ENCODE measurements at places on chromosomes 6 and 20.

- no peak for DNase-seq
Observed at GRCh38 chr6:150334790-150335783, 33.7 kb upstream of the IYD start.

GRCh38 chr20:63206878-63207277 is 9.1 kb downstream of the YTHDF1 start:
- no peak for DNase-seq

DNA sequence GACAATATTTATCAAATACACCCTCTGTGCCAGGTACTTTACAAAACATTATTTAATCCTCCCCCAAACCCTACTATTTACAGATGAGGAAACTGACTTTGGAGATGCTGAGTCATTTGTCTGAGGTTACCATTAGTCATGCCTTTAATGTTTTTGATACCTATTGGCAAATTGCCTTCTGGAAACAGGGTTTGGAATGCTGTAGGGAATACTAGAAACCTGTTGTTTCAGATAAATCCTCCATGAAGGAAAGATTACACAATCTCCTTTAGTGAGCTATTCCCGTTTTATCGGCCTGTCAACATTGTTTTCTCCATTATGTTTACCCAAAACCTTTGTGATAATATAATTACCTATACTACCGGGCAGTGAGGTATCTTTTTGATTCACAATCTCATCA is 93.6 kb upstream of the ADGRF1 start:
- DNase-seq, result no peak

GRCh38 chr6:112432853-112433252 is 85.7 kb downstream of the RFPL4B start:
- DNase-seq, result no peak

DNA sequence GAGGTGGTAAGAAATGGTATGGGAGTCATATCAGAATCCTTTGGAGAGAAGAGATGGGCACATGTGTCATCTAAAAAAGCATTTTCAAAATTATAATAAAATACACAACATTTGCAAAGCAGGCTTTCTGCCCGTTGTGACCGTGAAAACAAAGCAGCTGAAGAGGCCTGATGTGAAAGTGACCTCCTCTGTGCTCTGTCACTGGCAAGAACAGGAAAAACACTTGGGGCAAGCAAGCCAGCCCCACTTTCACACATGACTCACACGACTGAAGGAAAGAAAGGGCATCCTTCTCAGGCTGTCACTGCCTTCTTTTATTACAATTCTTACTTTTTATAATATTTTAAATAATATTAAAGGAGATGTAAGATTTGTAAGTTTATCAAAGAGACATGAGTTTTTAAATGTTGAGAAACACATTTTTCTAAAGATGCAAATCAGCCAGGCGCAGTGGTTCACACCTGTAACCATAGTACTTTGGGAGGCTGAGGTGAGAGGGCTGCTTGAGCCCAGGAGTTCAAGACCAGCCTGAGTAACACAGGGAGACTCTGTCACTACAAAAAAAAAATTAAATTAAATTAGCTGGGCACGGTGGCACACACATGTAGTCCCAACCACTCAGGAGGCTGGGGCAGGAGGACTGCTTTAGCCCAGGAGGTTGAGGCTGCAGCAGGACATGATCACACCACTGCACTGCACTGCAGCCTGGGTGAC is 143.7 kb downstream of the BTBD9 start:
- no peak for DNase-seq

DNA sequence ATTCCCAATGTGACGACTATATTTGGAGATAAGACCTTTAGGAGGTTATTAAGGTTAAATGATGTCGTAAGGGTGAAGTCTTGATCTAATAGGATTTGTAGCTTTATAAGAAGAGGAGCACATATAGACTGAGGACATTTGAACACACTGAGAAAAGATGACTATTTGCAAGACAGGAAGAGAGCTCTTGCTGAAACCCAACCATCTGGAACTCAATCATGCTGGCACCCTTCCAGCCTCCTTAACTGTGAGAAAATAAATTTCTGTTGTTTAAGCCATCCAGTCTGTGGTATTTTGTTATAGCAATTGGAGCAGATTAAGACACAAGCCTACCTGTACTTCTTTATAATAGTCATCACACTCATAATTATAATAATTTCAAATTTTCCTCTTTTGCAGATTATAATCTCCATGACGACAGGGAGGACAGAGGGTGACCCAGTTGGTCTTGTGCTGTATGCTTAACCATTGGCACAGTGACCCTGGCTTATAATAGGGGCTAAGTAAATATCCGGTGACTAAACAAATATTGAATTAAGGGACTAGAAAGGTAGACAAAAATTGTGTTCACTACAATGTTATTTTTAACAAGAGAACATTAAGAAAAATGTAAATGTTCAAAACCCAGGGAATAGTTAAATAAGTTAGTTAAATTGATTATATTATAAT is 206.4 kb upstream of the HDDC2 start:
- peak; percentile 10 for DNase-seq

DNA sequence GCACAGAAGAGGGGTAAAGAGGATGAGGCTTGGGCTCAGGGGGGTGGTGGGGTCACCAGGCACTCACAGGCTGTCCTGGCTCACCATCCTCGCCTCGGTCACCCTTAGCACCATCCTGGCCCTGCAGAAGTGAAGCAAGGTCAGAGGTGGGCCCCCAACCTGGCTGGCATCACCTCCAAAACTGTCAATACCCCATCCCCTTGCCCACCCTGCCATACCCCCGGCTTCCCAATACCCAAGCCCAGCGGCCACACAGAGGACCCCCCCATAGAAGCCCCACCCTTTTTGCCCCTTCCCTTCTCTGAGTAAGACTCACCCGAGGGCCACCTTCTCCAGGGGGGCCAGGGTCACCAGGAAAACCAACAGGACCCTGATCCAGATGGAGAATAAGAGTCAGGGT is 23.6 kb downstream of the COL11A2 start:
- DNase-seq, result no peak

DNA sequence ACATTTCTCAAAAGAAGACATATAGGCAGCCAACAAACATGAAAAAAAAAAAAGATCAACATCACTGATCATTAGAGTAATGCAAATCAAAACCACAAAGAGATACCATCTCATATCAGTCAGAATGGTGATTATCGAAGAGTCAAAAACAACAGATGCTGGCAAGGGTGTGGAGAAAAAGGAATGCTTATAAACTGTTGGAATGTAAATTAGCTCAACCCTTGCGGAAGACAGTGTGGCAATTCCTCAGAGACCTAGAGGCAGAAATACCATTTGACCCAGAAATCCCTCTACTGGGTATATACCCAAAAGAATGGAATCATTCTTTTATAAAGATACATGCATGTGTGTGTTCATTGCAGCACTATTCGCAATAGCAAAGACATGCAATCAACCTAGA is 303.8 kb upstream of the THEMIS start:
- DNase-seq, result no peak

GRCh38 chr6:68859233-68859632 is 224.2 kb downstream of the ADGRB3 start:
- no peak for DNase-seq

DNA sequence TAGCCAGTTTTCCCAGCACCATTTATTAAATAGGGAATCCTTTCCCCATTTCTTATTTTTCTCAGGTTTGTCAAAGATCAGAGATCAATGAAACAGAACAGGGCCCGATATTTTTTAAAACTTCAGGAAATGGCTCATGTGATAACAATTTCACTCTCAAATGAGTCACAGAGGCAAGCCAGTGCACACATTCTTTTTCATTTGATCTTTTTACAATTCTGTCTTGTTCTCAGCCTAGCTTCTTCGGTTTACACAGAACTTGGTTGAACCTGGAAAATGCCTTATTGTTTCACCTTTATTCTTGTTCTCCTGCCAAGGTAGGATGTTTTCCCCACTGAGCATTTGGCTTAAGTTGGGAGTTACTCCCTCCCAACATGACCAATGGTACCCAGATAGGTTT is 258.9 kb downstream of the COL12A1 start:
- no peak for DNase-seq

- DNase-seq, result no peak
Observed at GRCh38 chr6:117463762-117464665, 18.5 kb upstream of the DCBLD1 start.

DNA sequence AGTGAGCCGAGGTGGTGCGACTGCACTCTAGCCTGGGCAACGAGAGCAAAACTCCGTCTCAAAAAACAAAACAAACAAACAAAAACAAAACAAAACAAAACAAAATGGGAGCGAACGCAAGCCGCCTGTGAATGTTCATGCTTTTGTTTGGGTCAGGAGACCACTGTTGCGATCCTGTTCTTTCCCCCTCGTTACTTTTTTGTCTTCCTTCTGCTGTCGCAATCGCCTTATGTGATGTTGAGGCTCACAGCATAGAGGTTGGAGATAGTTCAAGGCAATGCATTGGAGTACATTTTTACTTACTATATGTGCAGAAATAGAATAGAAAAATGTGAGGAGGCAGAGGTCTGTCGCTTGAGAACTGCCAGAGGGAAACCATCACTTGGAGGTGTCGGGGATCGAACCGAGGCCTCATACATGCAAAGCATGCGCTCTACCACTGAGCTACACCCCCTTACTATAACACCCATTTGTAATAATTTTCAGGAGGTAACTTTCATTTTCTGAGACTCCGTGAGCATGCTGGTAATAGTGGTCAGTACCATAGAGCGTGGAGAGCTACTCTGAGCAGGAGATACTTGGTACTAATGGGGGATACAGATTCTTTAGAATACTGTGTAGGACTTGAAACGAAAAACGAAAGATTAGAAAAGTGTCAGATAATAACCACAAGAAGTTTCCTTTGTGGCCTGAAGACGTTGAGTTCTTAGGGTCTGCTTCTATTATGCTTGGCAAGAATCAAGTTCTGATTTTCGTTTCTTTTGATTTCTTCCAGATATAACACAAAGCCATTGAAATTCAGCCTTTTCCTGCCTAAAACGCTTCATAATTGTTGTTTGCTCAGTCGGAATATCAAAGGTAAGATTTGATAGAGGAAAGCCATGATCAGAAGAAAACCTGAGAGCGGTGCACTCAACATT is 121.1 kb downstream of the TRIM27 start:
- no peak for DNase-seq

- DNase-seq, result peak; percentile 38
Observed at GRCh38 chr20:49320460-49320859, 42.6 kb upstream of the ZNFX1 start.

DNA sequence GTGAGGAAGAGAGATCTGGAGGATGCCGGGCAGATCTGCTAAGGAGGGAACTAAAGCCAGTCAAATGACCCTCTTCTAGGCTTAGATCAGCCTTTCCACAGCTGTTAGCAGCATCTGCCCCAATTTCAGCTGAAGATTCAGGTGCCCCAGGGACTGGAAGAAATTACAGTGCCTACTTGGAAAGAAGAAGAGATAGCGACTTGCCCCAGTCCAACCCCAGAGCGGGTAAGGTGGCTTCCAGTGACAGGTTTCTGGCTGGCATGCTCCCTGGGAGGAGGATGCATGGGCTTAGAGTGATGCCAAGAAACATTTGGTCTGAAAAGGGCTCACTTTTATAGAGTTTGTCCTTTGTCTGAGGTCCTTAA is 620 bp downstream of the TJAP1 start:
- no peak for DNase-seq

- DNase-seq, result no peak
Observed at GRCh38 chr6:168206186-168206585, 113.4 kb downstream of the DACT2 start.

DNA sequence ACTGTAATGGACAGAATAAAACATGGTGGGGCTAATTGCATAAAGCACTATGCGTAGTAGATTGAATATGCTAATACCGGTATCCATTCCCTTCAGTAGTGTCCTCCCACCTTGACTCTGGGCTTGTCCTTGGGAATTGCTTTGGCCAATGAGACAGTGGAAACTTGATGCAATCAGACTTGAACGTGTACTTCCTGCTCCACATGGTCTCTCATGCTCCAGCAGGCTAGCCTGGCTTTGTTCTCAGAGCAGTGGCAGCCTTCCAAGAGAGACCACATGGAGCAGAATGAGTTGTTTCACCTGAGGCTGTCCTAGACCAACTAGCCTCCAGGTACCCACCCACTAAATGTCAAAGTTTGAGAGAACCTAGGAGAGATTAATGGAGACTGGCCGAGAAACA is 37.0 kb upstream of the BTBD3 start:
- DNase-seq, result no peak

DNA sequence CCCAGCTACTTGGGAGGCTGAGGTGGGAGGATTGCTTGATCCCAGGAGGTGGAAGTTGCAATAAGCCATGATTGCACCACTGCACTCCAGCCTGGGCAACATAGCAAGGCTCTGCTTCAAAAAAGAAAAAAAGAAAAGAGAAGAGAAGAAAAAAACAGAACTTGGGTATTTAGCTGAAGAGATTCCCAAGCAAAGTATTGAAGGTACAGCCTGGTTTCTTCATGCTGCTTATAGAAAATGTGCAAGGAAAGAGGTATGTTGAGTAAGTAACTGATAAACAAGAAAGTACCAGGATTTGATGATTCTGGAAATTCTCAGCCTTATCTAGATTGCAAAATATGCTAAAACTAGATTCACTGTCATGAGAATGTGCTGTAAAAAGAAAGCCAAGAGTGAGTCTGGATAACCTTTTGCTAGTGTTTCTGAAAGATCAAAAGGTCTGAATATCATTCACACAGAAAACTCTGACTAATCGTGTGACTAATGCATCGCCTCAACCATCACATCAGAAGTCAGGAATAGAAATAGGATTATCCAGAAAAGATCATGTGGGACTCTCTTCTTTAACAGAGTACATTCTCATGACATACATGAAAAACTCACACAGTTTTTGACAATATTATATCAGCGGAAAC is 32.4 kb upstream of the NOP56 start:
- DNase-seq, result no peak

- DNase-seq, result no peak
Observed at GRCh38 chr20:49100972-49101371, 54.9 kb downstream of the CSE1L start.

- no peak for DNase-seq
Observed at GRCh38 chr6:105757512-105758200, 328.5 kb upstream of the PRDM1 start.

- no peak for DNase-seq
Observed at GRCh38 chr6:2558861-2559801, 191.6 kb downstream of the MYLK4 start.

DNA sequence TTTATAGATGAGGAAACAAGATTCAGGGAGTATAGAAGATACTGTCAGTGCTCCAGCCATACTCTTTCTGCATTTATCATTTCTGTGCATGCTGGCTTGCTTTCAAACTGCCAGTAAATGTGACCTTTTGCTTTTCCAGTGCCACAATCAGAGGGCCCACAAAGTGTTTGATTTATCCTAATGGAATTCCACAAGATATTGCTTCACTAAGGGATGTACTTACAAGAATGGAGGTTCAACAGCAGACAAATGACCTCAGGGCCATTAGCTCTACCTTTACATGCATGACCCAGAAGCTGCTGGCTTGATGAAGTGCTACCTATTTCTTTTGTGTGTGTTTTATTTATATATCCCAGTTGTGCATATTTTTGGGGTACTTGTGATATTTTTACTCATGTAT is 171.5 kb upstream of the GRIK2 start:
- DNase-seq, result no peak

DNA sequence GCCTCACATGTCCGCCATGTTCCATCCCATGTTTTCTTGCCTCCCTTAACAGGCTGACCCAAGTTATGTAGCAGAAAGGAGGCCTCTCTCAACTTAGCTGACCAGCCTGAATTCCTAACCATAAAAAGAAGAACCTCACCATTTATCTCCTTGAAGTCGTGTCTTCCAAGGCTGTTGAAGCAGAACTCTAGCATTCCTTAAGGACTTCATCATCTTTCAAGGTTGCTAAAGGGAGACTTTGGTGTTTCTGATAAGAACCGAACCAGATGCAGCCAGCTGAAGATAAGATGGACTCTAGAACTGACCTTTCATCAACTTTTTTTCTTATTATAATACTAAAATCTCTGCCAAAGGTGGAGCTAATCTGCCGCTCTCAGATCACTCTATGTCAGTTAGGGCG is 571.7 kb upstream of the SLC35B3 start:
- no peak for DNase-seq

All from posterior cingulate gyrus (tissue), 11 donors.